ENCODE measurements at places on chromosomes 2 and 18. TPM values are rescaled to one million over a fixed set of nuclear protein-coding genes. Genes with fewer than 3 reads are reported as not detected.

Gene EFR3B
- total RNA-seq, result 1.7 TPM

Gene LHCGR
- total RNA-seq, result not detected

Gene SLC19A3
- 0.19 TPM for total RNA-seq

Gene FMNL2
- total RNA-seq, result 17.6 TPM

Gene BOLL
- not detected for total RNA-seq

Gene ASXL3
- total RNA-seq, result 1.1 TPM

Gene FEV
- total RNA-seq, result not detected

Gene NEMP2
- total RNA-seq, result 9.3 TPM

Gene C1QL2
- not detected for total RNA-seq

Gene SERPINB12
- not detected for total RNA-seq

Gene CERKL
- under 0.01 TPM for total RNA-seq

Gene GEN1
- total RNA-seq, result 8.5 TPM

Gene KLHL41
- total RNA-seq, result 0.38 TPM

Gene IL36G
- not detected for total RNA-seq

Gene C2orf66
- total RNA-seq, result under 0.01 TPM

Gene CD226
- under 0.01 TPM for total RNA-seq

Gene PARD3B
- total RNA-seq, result 9.9 TPM

Gene NAB1
- total RNA-seq, result 60.2 TPM

Gene CYP26B1
- 0.19 TPM for total RNA-seq

Gene SCG2
- total RNA-seq, result 1.5 TPM

Gene SLC23A3
- 1.7 TPM for total RNA-seq

Gene LGALSL
- 6.2 TPM for total RNA-seq

Gene NGEF
- total RNA-seq, result 1.9 TPM

Gene CRYGD
- not detected for total RNA-seq

Gene ARL5A
- total RNA-seq, result 82.6 TPM

Gene TUBA4B
- not detected for total RNA-seq

Gene FAP
- 274 TPM for total RNA-seq

Gene UNC80
- total RNA-seq, result not detected

Gene CYTIP
- 5.9 TPM for total RNA-seq

Gene SCTR
- not detected for total RNA-seq

Gene CDK15
- 0.56 TPM for total RNA-seq

Gene POTEC
- under 0.01 TPM for total RNA-seq

Gene RBKS
- total RNA-seq, result 2.3 TPM

Gene NPAS2
- 29.7 TPM for total RNA-seq

Gene C18orf63
- not detected for total RNA-seq

Gene RGPD3
- 0.85 TPM for total RNA-seq

Gene SERPINB7
- 0.38 TPM for total RNA-seq

Gene EDAR
- total RNA-seq, result not detected

Gene INPP5D
- total RNA-seq, result under 0.01 TPM

Gene CCDC68
- 5.9 TPM for total RNA-seq

Gene ATOH8
- total RNA-seq, result 28.2 TPM

Gene GNAL
- total RNA-seq, result 0.28 TPM

Gene HOXD1
- under 0.01 TPM for total RNA-seq

Gene PRSS56
- total RNA-seq, result not detected

Gene DSG2
- 0.19 TPM for total RNA-seq

Gene ARHGAP28
- 0.77 TPM for total RNA-seq

Gene FASTKD1
- total RNA-seq, result 21.4 TPM

Gene UPP2
- not detected for total RNA-seq

Gene SPP2
- total RNA-seq, result not detected

Gene KANSL3
- 25.7 TPM for total RNA-seq

Gene SULT1C4
- total RNA-seq, result 0.56 TPM

Gene ATAD2B
- 7.9 TPM for total RNA-seq

Gene MTLN
- total RNA-seq, result 57.5 TPM

Gene KCNS3
- 3.6 TPM for total RNA-seq

Gene HOXD9
- total RNA-seq, result not detected
